Chondrocyte (in vitro differentiated cells): ENCODE measurements at places on chromosomes 16 and 17. TPM values are rescaled to one million over a fixed set of nuclear protein-coding genes. Genes with fewer than 3 reads are reported as not detected.

Gene KIF19
- not detected in 3 replicates for total RNA-seq

Gene RAB26
- 0.28 to 1.1 TPM (median 0.80 TPM) in 3 replicates for total RNA-seq

Gene VMO1
- 0.82 to 2.4 TPM (median 1.2 TPM) in 3 replicates for total RNA-seq

Gene ALKBH5
- total RNA-seq, result 101 to 110 TPM (median 108 TPM) in 3 replicates

Gene MLX
- total RNA-seq, result 30.1 to 37.0 TPM (median 30.3 TPM) in 3 replicates

Gene GFOD2
- total RNA-seq, result 14.4 to 22.4 TPM (median 16.3 TPM) in 3 replicates

Gene MT1M
- 0.35 to 0.59 TPM in 2 of 3 replicates, not detected in the other for total RNA-seq

Gene CARD14
- total RNA-seq, result 0.13 to 0.80 TPM (median 0.30 TPM) in 3 replicates

Gene SUPT6H
- 63.5 to 81.5 TPM (median 63.9 TPM) in 3 replicates for total RNA-seq

Gene GRAPL
- not detected in 3 replicates for total RNA-seq

Gene STH
- not detected in 3 replicates for total RNA-seq

Gene TP53TG3B
- not detected in 3 replicates for total RNA-seq

Gene NACA2
- not detected in 3 replicates for total RNA-seq

Gene C16orf95
- total RNA-seq, result 6.9 to 8.8 TPM (median 7.2 TPM) in 3 replicates
